Fibroblast of skin of right biceps (primary cell): ENCODE measurements at places on chromosomes 7 and 10.

DNA sequence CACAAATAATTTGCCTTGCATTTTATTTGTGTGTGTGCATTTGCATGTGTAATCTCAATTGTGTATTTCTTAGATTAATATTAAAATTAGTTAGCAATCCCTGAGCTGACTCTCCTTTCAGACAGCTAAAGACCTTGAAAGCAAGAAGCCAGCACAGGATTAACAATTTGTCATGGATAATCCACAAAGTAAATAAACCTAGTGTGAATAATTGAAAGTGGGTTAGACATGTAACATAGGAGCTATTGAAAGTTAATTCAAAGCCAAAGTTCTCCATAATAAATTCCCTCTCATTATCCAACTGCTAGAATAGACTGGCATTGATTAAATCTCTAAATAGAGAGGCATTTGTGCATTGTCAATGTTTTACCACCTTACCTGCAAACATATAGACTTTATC is 326.1 kb downstream of the PLXDC2 start:
- DNase-seq, result no peak

- DNase-seq, result no peak
These were observed 266.5 kb downstream of the AUTS2 start for GRCh38 chr7:69864822-69865221.

DNA sequence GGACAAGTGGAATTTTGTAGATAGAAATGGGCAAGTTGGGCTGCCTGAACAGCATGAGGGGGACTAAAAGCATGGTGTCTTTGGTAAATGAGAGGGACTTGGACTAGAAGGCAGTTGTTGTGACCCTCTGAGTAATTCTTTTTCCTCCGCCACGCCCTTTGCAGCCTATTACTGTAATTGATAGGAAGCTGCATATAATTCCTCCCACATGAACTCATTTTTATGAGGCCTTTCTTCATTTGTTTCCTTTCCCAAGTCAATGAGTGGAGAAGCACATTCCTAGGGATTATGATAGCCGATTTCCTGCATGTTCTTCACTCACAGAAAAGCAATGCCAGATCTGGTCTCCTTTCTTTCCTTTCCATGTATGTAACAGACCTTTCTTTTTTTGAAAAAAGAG is 27.7 kb downstream of the ZSCAN25 start:
- no peak for DNase-seq

- DNase-seq, result no peak
These were observed 62.4 kb upstream of the LRRC18 start for GRCh38 chr10:49001870-49002672.

GRCh38 chr7:142308918-142309317 is 51.1 kb upstream of the PRSS58 start:
- no peak for DNase-seq
